ENCODE measurements at places on chromosomes 6 and 20.
A peak's percentile ranks its signal among the peaks of the same experiment; 100 is the strongest.

DNA sequence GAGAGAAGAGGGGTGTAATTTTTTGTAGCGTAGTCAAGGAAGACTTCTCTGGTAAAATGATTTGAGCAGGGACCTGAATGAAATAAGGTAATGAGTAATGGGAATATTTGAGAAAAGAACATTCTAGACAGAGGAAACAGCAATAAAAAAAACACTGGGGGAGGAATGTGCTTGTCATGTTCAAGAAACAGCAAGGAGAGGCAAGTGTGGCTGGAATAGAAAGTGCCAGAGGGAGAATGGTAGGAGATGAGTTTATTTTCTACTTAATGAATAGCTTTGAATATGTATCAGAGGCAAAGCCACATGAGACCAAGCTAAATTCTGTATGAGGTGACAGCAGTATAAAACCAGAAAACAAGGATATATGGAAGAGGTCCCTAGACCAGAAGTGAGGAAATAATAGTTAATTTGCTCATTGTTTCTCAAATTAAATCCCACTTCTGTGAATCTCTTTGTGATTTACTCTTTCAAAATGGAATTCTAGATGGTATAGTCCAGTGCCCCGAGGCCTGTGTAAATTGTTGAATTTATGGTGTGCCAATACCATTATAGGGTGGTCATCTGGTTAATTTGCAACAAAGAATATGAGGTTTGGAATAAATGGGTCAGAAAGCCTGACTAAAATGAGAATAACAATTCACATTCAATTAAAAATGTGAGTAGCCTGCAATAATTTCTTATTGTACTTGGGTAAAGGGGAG is 170.2 kb downstream of the CDKAL1 start:
- no peak for DNase-seq

DNA sequence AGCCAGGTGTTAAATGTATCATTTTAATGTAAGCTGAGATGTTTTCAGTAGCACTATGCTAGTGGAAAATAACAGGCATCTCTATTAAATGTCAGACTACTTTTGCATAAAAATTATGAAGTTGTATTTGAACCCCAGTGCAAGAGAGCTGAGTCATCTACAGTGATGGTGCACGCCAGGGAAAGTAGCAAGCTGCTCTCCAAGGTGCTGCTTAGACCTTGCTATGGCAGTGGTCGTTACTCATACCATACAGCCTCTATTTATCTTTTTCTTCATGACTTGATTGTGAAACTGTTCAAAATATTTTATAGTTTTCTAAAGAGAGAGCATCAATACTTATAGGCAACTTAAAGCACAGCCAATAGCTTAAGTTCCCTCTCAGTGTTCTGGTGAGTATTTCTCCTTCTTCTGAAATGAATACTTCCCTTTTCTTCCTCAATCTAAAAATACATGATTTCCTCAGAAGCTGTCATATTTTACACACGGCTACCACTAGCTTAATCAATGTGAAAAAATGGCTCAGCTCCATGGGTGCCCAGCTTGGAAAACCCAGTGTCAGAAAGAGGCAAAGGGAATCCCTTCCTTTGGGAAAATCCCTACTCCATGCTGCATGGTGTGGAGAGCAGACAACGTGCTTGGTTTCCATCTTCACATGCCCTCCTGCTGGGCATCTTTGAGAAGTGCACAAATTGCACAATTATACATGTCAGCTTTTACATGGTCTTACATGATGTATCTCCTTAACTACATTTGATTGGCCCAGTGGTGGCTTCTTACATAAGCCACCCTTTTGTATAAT is 105.6 kb downstream of the ELOVL4 start:
- no peak for DNase-seq

DNA sequence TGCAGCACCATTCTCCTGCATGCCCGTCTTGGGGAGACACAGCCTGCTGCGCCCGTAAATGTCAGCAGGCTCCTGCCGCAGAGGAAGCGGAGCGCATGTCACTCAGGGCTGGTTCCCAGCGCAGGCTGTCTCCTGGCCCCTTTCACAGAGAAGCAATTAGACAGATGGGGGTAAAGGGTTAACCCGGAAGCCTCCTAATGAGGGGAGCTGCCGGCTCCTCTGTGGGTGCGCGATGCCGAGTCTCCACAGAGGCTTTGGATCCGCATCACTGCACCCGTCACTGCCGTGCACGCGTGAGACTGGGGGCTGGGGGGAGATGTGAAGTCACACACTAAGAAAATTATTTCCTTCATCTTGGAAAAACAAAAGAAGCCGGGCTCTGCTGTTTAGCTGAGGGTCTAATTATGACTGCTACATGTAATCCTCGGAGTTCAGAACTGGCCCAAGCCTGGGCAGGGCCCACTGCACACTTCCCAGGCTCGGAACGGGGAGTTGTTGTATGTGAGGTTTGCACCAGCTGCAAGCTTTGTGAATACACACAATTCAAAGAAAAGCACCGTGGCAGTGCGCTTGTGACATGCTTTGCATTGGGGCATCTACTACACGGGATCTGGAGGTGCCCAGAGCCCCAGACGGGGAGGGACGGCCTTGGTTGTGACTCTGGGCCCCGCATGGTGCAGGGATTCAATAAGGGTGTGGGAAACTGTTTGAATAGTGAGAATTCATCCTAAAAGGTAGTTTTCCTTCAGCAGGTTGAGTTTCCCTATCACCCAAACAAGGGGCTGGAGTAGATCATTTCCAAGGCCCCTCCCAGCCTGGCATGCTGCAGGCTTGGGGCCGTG is 331.6 kb downstream of the TAF4 start:
- no peak for DNase-seq

- no peak for DNase-seq
These were observed 14.2 kb downstream of the PXDC1 start for GRCh38 chr6:3737149-3737830.

- DNase-seq = no peak
These were observed 17.0 kb downstream of the RPS6KA2 start for GRCh38 chr6:166610069-166610468.

- DNase-seq = no peak
These were observed 13.7 kb downstream of the GSTA4 start for GRCh38 chr6:52981222-52981900.

GRCh38 chr6:36578431-36578830 is 15.7 kb upstream of the SRSF3 start:
- DNase-seq = peak; percentile 65

DNA sequence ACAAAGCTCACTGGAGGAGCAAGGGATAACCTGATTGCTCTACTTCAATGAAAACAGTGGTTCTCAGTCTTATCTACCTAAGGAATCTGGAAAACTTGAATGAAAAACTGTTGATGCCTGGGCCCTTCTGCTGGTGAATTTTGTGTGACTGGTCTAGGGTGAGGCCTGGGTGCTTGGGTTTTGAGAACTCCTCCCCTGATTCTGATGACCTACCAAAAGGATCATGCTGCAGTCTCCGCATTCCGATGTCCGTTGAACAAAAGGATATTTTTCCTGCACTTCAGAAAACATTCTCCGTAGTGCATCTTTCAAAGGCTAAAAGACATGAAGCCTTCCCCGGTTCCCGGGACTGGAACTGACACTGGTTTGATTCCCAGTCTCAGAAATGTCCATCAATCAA is 157.9 kb downstream of the SYNDIG1 start:
- no peak for DNase-seq

GRCh38 chr6:103011605-103012004 is 1618.1 kb downstream of the GRIK2 start:
- DNase-seq = no peak
